NCI-H774 (cell line): ENCODE measurements at places on chromosomes 3 and 15.

- no peak for DNase-seq
These were observed 108.1 kb downstream of the PEAK1 start for GRCh38 chr15:77311618-77312398.

- DNase-seq, result peak; percentile 66
These were observed 55.9 kb downstream of the CGNL1 start for GRCh38 chr15:57432141-57432741.

- no peak for DNase-seq
These were observed 514.1 kb downstream of the ROBO1 start for GRCh38 chr3:79253704-79254103.

DNA sequence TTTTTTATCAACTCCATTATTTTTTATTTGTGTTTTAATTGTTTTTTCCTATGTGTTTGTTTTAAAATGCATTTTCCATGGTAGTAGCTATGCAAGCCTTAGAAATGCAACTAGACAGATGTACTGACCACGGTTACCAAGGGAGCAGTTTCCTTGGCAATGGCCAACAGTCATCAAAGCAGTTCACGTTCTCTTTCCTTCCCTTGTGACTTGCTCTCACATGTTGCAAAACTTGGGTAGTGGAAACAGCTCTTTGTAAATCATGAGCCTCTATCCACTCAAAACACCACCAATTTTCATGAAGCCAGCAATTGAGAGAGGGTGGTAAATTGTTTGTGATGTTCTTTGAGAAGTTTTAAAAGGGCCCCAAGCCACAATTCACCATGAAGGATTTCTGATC is 499.4 kb upstream of the MDFIC2 start:
- DNase-seq, result no peak

- no peak for DNase-seq
These were observed 37.0 kb upstream of the LMCD1 start for GRCh38 chr3:8464668-8465067.

DNA sequence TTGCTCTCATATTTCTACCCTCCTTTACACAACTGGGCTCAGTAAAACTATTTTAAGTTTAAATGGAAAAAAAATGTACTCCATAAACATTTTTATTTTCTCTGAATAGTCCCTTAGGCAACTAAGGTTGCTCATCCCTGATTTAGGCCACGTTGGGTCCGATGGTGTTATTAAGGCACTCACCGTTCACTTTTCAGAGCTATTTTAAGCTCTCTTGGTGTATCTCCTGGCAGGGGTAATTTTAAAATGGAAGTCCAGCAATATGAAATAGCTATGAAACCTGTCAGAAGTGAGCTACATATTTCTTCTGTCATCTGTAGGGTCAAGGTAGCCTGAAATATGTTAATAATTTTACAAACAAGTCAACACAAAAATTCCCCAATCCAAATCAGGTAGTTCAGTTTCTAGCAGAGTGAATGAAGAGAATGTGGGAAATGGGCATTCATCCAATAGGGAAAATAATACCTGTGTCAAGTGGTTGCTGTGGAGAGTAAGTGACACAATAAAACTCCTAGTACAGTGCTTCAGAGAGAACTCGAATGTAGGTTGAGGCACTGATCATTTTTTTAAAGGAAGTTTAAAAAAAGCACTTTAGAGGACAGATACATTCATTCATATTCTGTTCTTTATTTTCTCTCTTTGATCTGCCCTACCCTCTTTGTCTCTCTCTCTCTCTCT is 209.3 kb upstream of the FEZF2 start:
- no peak for DNase-seq

DNA sequence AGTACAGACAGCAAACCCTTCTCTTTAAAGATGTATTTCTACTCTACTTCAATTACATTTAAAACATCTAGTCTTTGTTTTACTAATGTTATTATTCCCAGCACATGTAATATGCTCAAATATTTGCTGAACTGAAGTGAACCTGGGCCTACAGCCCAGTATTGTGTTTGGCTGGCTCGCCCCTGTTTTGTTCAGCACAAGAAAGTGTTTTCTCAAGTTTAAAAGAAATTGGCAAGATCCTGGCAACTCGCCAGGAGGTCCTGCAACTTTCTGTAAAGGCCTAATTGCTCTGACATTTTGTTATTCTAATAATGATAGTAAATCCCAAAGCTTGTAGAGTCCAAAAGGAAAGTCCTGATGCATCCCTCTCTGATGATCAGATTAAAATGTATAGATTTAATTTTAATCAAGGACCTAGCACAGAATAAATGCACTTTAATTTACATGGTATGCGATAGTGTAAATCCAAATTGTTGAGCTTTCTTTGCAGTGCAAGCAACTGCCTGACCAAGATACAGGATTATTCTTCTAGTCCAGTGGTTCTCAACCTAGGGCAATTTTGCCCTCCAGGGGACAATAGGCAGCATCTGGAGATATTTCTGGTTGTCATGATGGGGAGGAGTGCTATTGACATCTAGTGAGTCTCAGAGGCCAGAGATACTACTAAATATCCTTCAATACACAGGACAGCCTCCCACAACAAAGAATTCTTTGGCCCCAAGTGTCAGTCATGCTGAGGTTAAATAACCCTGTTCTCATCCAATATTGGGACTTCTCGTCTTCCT is 35.7 kb upstream of the TMOD3 start:
- DNase-seq, result peak; percentile 37

DNA sequence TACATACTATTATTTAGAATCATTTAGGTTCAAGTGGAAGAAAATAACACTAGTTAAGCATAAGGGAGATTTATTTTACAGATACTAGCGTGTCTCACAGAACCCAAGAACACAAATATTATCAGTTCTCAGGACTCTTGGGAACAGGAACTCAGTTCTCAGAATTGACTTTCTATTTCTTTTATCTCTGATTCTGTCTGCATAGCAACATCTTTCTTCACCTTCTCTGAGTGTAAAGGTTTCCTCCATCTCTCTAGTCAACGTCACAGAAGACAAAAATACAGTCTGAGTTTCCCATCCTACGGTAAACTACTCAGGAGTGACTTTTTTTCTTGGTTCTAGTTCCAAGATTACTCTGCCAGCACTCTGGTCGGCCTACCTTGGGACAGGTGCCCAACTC is 220.0 kb downstream of the SV2B start:
- DNase-seq, result no peak

- no peak for DNase-seq
These were observed 28.1 kb downstream of the ADIPOQ start for GRCh38 chr3:186870421-186871201.

DNA sequence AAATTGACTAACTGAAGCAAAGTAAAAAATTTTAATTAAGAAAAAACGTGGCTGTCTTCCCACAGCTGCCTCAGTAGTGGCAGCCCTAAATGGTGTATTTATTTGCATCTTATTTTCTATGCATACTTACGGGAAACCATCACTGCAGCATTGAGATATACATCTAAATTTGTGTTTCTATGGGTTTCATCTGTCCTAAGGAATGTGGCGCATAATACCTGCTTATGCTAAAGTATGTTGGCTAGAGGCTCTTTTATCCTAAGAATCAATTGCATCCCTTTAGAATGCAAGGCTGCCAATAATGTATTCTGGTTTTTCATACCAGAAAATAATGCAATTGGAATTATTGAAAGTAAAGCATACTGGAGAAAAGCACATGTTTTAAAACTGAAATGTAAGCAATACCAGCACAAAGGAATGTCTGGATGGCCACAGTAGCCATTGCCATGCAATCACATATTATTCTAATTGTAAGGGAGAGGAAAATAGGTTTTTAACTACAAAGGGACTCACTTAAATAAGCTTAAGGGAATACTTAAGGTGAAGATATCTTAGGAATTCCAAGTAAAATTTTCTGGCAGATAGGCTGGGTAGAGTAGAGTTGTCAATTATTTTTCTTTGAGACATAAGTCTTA is 834.5 kb upstream of the NECTIN3 start:
- DNase-seq, result no peak

GRCh38 chr3:33834096-33834453 is 35.6 kb downstream of the PDCD6IP start:
- DNase-seq, result no peak

GRCh38 chr3:191531434-191531972 is 70.5 kb downstream of the PYDC2 start:
- no peak for DNase-seq

DNA sequence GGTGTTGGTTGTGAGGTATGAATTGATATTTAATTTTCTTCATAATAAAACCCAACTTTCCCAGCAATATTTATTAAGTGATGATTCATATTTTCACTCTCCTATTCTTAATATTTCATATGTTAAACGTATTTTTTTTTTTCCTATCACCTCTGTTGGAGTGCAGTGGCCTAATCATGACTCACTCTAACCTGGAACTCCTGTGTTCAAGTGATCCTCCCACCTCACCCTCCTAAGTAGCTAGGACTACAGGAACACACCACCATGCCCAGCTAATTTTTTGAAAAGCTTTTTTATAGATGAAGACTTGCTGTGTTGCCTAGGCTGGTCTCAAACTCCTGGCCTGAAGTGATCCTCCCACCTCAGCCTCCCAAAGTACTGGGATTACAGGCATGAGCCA is 8.6 kb downstream of the PARP15 start:
- DNase-seq, result no peak

- no peak for DNase-seq
These were observed 15.6 kb downstream of the NBEAL2 start for GRCh38 chr3:46994801-46995731.

- no peak for DNase-seq
These were observed 95.8 kb upstream of the UMPS start for GRCh38 chr3:124634210-124635168.

GRCh38 chr3:188148318-188148717 is 5.6 kb upstream of the LPP start:
- no peak for DNase-seq

- DNase-seq, result no peak
These were observed 40.1 kb upstream of the MTMR10 start for GRCh38 chr15:31031471-31032067.

- DNase-seq, result no peak
These were observed 2.1 kb upstream of the RFT1 start for GRCh38 chr3:53132347-53132746.

GRCh38 chr3:9678493-9678892 is 25.1 kb upstream of the CPNE9 start:
- DNase-seq, result no peak

DNA sequence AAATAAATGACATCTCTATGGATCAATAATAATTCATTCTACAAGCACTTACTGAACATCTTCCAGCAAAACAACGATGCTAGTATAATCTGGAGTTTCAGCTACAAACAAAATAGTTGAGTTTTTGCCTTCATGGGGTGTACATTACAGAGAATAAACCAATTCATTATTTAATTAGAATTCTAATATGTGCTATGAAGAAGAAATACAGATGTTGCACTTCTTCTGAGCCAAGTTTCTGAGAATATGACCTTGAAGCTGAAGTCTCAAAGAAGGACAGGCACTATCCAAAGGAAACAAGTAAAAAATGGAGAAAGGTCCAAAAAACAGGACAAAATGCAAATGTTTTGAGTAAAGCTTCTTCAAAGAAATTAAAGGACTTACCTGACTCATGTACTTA is 94.2 kb downstream of the SENP7 start:
- DNase-seq, result no peak

DNA sequence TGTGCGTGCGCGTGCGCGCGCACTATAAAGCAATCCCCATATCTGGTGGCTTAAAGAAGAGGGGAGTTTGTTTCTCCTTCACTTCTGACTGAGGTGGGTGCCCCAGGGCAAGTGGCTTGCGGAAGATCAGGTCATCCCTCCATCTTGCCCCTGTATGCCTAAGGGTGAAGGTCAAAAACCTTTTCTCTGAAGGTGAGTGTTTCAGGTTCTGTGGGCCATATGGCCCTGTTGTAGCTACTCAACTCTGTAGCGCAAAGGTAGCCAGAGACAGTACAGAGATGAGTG is 5.5 kb downstream of the ABTB1 start:
- no peak for DNase-seq

GRCh38 chr3:179068779-179069530 is 2.7 kb downstream of the ZMAT3 start:
- DNase-seq, result no peak

DNA sequence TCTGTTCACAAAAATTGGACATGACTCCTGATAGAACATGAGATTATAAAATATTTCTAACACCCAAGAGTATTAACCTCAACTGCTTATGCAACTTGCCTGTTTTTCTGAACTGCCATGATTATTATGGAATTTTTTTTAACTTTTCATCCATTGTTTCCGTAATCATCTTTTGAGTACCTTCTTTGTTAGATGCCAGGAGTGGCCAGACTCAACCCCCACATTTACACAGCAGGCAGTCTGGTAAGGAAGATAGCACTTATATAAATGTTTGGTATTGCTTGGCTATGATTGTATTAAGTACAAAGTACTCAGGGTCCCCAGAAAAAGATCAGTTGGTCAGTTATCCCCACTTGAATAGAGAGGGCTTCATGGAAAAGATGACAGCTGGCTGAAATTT is 74.3 kb downstream of the CRYBG3 start:
- no peak for DNase-seq

- no peak for DNase-seq
These were observed 19.6 kb downstream of the DCLK3 start for GRCh38 chr3:36744763-36745162.

- DNase-seq, result no peak
These were observed 142.2 kb upstream of the MRPS22 start for GRCh38 chr3:139201446-139202225.

- no peak for DNase-seq
These were observed 380.0 kb downstream of the PDCD6IP start for GRCh38 chr3:34178415-34178814.

GRCh38 chr15:95298729-95299128 is 1031.8 kb upstream of the NR2F2 start:
- no peak for DNase-seq

- no peak for DNase-seq
These were observed 219.3 kb upstream of the CTNNB1 start for GRCh38 chr3:40979962-40980361.

DNA sequence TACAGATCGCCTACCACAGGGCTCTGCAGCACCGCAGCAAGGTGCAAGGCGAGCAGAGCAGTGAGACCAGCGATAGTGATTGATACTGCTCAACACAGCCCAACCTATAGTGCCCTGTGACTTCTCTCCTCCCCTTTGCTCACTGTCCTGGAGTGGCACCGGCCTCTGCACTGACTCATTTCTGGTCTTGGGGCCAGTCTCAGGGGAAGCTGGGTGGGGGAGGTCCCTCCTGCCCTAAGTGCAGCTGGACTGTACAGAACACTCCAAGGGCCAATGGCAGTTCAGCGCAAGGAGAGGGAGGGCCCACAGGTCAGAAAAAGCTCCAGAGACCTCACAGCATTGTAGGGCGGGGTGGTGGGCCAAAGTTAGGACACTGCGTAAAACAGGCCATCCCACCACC is 2.5 kb upstream of the OGG1 start:
- DNase-seq, result no peak
